ENCODE measurements at places on chromosomes 3 and 15. TPM values are rescaled to one million over a fixed set of nuclear protein-coding genes. Genes with fewer than 3 reads are reported as not detected.

The AGBL1 gene
- 3.7 TPM for total RNA-seq

The P2RY13 gene
- 0.55 TPM for total RNA-seq

The GJD2 gene
- total RNA-seq: 14.5 TPM

The CHDH gene
- 9.1 TPM for total RNA-seq

The MYNN gene
- total RNA-seq: 36.2 TPM

The RBMS3 gene
- 59.9 TPM for total RNA-seq

The EIF3J gene
- total RNA-seq: 73.5 TPM

The SLC9C1 gene
- 1.5 TPM for total RNA-seq

The STX19 gene
- total RNA-seq: 0.77 TPM

The PRSS50 gene
- total RNA-seq: 1.2 TPM

The KBTBD13 gene
- not detected for total RNA-seq

The GPR62 gene
- total RNA-seq: 0.27 TPM

The MEIS2 gene
- total RNA-seq: 132 TPM

The RBP2 gene
- total RNA-seq: not detected

The TM4SF18 gene
- total RNA-seq: 13.9 TPM

The PPP1R14D gene
- not detected for total RNA-seq

The SLC28A2 gene
- not detected for total RNA-seq

The COL6A6 gene
- 41.2 TPM for total RNA-seq

The HYAL1 gene
- total RNA-seq: 1.1 TPM

The SLC22A13 gene
- total RNA-seq: 0.27 TPM

The VILL gene
- total RNA-seq: 14.9 TPM

The GASK1A gene
- total RNA-seq: 24.4 TPM

The CAMK1 gene
- 20.4 TPM for total RNA-seq

The GATM gene
- 49.4 TPM for total RNA-seq

The PHLDB2 gene
- 41.3 TPM for total RNA-seq

The NOP10 gene
- 58.9 TPM for total RNA-seq

The KY gene
- 13.8 TPM for total RNA-seq
